Activated CD4-positive, alpha-beta T cell treated with anti-CD3 and anti-CD28 coated beads, Interleukin-2, amount 10 ng/mL, durations not matched to agents 7 days and 5 days (primary cell): ENCODE measurements at places on chromosomes 5 and 9. TPM values are rescaled to one million over a fixed set of nuclear protein-coding genes. Genes with fewer than 3 reads are reported as not detected.

SH3RF2 gene
- total RNA-seq: 0.27 TPM

DNA sequence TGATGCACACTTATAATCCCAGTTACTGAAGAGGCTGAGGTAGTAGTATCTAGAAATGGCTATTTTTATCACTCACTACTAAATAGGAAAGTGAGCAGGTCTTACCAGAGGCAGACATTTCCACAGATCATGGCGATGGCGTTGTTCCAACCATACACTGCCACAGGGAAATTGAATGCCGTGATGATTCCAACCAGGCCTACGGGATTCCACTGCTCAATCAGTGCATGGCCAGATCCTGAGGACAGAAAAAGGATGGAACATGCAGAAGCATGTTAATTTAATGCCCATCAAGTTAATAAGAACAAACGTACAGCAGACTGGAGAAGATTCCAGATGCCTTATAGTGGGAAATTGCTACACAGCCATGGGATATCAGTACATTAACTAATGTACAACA is 18.0 kb downstream of the ALDH7A1 start:
- no peak for DNase-seq

- no peak for DNase-seq
Observed at GRCh38 chr9:33956544-33956943, 92.1 kb downstream of the UBAP2 start.

DNA sequence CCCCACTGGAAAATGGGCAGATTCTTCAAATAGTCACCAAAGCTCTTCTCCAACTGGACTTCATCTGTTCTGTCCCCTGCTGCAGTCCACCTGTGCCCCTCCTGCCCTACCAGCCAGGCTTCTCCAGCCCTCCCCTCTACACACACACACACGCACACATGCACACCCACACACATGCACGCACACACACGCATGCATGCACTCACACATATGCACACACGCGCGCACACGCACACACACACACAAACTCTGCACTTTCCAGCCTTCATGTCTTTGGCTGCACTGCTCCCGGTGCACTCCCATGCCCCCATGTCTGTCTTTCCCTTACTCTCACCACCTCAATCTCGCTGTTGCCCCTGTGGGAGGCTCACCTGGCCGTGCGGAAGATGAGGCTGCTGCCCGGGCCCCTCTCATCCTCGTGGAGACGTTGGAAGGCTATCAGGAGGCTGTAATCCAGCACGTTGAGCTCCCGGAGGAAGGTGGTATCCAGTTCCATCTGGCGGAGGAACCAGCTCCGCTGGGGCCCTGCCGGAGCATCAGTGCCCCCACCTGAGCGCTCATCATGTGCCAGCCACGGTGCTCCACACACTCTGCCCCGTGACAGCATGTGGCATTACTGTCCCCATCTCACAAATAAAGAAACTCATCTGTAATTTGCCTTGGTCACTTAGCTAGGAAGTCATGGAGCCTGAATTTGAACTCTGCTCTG is 5.7 kb downstream of the PIP5KL1 start:
- no peak for DNase-seq

DNA sequence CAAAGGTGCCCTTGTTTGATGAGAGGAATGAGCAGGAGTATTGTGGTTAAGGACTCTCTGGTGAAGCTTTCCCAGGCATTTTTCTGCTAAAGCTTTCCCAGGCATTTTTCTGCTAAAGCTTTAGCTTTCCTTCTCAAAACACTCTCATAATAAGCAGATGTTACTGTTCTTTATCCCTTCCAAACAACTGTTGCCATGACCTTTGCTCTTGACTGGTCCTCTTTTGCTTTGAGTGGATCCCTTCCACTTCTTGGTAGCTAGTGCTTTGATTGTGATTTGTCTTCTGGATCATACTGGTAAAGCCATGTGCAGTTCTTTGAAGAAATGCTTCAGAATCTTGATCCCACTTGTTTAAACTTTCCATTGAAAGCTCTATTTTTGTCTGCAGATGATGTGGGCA is 85.8 kb downstream of the GPBP1 start:
- DNase-seq: no peak
